ENCODE measurements at places on chromosomes 12 and 14. TPM values are rescaled to one million over a fixed set of nuclear protein-coding genes. Genes with fewer than 3 reads are reported as not detected.

The EPYC gene
- not detected for total RNA-seq

The MAP1LC3B2 gene
- total RNA-seq: 1.8 TPM

The PLEKHD1 gene
- total RNA-seq: not detected

The RFX4 gene
- total RNA-seq: not detected

The SPIC gene
- total RNA-seq: not detected

The KLHDC1 gene
- 28.7 TPM for total RNA-seq

The RNASE1 gene
- total RNA-seq: 299 TPM

The POMT2 gene
- total RNA-seq: 38.0 TPM

The GLI1 gene
- not detected for total RNA-seq

The GALC gene
- total RNA-seq: 25.4 TPM

The E2F7 gene
- total RNA-seq: not detected

The RASSF8 gene
- 54.1 TPM for total RNA-seq

The DPF3 gene
- total RNA-seq: 1.6 TPM

The FZD10 gene
- 2.3 TPM for total RNA-seq

Measured in uterus (tissue), 4 donors.